Germinal center (tissue), 1 donor: ENCODE measurements at places on chromosomes 16 and 17.

DNA sequence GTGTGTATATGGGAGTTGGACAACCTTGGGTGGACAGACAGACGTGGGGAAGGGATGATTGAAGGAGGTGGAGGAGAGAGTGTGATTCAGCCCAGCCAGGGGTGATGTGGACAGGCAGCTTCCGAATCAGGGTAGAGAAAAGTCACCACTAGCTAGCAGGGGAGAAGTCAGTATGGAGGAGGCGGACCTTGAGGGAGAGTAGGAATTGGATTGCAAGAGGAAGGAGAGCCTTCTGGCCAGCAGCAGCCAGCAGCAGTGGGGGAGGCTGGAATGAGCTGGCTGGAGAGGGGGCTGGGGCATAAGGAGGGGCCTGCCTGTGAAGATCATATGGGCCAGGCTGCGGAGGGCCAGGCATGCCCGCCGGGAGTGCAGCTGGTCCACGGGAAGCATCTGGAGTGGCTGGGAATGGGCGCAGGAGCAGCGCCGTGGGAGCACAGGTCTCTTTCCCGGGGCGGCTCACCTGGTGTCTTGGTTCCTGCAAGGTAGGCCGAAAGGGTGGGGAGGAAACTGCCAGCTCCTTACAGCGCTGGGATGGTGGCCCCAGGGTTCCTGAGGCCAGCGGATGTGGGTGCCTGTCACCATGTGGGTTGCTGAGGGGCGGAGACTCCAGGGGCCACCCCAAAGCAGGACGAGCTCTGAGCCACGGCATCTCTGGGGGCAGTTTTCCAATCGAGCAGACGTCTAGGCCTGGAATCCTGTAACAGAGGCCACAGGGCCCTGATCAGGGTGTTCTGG, 235.3 kb downstream of the SEC14L1 start:
- DNase-seq, result no peak

DNA sequence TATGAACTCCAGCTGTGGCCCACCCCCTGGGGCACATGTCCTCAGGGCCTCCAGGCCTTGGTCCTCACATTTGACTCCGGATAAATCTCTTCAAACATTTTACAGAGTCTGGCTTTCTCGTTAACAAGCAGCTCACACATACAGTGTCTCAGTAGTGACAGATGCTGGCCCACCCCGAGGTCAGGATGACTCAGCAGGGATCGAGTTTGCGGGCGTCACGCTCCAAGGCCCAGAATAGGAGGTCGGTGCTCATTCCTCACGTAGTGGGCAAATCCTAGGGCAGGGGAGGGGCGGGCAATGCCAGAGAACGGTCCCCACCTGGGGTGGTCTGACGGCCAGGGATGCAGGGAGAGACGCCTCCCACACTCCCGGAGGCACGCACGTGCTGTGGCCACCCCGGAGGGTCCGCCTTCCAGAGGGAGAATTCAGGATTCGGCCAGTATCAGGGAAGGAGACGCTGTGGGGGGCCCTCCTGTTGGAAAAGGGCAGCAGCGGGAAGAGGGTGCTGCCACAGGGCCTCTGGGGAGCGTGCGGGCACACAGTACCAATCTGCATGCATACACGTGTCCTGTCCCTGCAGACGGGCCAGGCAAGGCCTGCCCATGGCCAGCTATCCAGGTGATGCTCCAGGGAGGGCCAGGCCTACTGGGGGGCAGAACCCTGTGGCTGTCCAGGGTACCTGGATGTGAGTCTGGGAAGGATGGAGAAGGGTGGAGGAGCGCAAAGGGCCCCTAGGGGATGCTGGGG, 8.6 kb downstream of the SLC7A5 start:
- no peak for DNase-seq

DNA sequence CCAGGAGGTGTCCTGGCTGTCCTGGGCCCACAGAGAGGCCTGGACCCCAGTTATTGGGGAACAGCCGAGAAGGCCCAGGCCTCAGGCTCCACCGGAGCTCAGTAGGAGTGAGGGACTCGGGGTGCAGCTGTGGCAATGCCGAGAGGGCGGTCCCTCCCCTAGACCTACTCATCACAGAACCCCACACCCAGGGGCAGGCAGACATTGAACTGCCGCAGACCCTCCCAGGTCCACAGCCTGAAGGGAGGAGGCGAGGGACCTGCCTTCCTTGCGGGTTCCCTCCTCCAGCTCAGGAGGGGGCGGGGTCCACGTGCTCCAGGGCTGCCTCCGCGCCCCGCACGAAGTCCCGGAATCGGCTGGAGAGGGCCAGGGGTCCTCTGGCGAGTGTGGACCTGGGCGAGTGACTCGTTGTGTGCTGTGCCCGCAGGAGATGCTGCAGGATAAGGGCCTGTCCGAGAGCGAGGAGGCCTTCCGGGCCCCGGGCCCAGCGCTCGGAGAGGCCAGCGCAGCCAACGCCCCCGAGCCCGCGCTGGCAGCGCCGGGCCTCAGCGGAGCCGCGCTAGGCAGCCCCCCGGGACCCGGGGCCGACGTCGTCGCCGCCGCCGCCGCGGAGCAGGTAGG, 3.9 kb downstream of the TBX4 start:
- no peak for DNase-seq

DNA sequence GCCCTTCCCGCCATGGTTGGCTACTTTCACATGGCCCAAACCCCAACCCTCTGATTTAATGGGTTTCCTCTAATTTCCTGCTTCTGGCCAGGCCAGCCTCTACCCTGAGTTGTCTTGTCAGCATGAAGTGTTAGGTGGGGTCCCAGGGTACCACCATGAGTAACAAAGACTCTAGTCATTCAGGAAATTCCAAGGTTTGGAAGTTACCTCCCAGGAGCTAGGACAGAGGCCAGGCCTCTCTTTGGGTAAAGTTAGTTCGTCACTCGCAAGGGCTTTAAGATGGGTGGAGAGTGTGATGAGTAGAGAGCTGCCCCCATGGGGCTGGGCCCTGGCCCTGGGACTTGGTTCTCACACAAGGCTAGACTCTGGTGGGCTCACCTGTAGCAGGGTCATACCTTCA, 54.6 kb downstream of the PLD6 start:
- no peak for DNase-seq

GRCh38 chr17:59830846-59831486, 61.8 kb downstream of the TUBD1 start:
- DNase-seq, result no peak

- no peak for DNase-seq
Measured at GRCh38 chr16:55576384-55576783, 9.9 kb downstream of the CAPNS2 start.

DNA sequence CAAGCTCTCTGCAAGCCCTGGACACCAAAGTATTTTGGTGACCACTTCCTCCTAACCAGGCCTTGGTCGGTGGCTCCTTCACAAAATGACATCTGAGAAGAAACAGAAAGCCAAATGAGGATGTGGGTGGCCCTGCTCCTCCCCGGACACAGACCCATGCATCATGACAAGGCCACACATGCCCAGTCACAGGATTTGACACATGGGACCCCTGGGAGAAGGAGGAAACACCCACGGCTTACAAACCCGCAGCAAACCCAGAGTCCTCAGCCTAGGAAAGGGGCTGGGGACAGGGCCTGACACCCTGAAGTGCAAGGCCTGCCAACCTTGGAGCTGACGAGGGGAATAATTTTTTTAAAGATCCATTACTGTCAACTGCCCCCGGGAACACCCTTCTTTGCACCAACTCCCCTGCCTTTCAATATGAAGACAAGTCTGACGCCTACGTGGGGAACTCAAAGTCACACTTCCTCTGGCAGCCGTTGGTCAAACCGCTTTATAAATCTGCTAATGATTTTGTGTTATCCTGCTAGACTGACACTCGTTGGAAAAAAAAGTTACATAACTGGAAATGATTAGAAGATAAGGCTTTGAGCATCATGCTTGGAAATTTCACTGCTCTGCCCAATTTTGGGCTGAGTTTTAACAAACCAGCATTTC, 41.3 kb downstream of the GAS7 start:
- DNase-seq, result peak; percentile 40

GRCh38 chr17:71098071-71098470, 928.7 kb downstream of the KCNJ2 start:
- DNase-seq, result no peak

DNA sequence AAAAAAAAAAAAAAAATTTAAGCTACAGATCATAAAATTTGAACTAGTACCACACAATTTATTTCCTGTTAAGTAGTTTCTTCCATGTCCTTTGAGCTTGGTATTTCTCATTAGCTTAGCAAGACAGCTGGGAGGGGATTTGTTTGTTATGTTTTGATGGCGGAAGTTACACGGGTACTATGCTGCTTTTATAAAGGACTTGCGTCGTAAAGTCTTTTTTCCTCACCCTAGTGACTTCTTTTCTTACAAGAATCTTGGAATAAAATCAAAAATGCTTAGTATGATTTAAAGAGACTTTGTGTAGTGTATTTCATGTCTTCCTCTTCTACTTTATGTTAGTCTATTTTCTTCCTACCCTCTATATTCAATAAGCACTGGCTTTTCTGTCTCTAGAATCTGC, 89.1 kb downstream of the NLK start:
- DNase-seq, result no peak

- no peak for DNase-seq
Measured at GRCh38 chr16:58837950-58838349, 103.8 kb upstream of the GOT2 start.

DNA sequence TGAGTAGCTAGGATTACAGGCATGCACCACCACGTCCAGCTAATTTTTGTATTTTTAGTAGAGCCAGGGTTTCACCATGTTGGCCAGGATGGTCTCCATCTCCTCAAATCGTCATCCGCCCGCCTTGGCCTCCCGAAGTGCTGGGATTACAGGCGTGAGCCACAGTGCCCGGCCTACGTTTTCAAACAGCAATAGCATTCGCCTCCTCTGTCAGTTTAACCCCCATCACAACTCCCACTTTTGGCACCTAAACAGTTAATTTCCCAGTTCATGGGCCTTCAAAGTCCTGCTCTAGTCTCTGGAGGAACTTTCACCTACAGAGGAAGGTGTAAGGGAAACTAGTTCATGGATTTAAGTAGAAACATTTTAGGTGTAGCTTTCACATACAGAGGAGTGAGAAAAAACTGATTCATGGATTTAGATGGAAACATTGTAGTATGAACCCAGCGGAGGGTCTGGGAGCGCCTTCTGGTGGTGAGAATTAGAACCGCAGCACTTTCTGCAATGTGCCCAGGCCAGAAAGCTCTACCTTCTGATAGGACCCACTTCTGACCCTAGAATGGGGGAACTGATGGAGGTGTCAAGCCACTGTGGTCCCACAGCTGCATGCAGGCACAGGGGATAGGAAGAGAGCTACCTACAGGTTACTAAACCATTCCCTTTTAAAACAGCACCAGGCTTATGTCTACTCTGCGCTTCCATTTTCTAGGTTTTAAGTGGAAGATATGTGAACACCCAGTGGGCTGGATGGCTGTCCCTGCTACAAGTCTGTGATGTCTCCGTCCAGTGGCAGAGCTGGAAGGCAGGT, 12.0 kb upstream of the MEOX1 start:
- DNase-seq, result peak; percentile 64

GRCh38 chr16:8890549-8890921, 8.4 kb downstream of the LITAFD start:
- DNase-seq, result no peak

- no peak for DNase-seq
Measured at GRCh38 chr16:51140112-51140511, 11.0 kb downstream of the SALL1 start.
